ENCODE measurements at places on chromosomes 11 and 22.

GRCh38 chr11:36218283-36218921, 70.8 kb downstream of the COMMD9 start:
- no peak for DNase-seq

- DNase-seq: no peak
Observed at GRCh38 chr11:130999992-131000770, 83.9 kb upstream of the SNX19 start.

DNA sequence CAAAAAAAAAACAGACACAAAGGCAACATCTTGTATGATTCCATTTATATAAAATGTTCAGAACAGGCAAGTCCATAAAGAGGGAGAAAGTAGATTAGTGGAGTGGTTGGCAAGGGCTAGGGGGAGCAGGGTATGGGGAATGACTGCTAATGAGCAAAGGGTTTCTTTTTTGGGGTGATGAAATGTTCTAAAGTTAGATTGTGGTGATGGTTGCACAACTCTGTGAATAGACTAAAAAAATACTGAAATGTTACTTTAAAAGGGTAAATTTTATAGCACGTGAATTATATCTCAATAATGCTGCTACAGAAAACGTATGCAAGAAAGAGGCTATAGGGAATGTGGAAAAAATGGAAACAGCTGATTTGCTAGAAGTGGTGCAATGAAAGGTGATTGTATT, 155.1 kb downstream of the TENM4 start:
- DNase-seq: no peak

- DNase-seq: no peak
Observed at GRCh38 chr22:40764763-40765441, 54.2 kb downstream of the SLC25A17 start.

GRCh38 chr11:64536396-64536941, 54.6 kb upstream of the SLC22A12 start:
- no peak for DNase-seq

DNA sequence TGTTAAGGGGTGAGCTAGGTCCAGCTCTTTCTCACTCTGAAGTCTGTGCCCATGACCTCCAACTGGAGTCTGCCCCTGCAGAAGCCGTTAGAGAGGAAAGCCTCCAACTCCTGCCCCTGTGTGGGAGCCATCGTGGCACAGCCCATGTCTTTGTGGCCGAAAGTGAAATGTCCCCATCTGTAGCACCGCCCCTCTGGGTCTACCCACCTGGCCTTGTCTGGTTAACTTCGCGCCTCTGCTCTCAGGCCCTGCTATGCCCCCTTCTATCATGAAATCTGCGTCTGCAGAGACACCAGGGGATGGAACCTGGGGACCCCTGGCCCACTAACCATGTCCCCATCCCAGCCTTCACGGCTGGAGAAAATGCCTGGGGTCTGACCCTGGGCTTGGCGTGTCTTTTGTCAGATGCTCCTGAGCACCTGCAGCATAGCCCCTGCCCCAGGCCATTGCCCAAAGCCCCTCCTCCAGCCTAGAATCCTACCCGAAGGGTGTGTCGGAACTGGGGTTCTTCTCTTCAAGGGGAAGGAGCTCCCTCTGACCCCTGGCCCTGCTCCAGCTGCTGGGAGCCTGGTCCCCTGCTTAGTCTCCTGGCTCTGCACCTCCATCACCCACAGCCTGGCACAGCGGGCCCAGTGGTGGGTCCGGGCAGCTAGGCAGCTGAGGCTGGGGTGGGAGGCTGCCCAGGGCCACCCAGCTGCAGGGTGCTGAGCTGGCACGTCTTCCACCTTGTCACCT, 35.8 kb upstream of the HMOX1 start:
- no peak for DNase-seq

DNA sequence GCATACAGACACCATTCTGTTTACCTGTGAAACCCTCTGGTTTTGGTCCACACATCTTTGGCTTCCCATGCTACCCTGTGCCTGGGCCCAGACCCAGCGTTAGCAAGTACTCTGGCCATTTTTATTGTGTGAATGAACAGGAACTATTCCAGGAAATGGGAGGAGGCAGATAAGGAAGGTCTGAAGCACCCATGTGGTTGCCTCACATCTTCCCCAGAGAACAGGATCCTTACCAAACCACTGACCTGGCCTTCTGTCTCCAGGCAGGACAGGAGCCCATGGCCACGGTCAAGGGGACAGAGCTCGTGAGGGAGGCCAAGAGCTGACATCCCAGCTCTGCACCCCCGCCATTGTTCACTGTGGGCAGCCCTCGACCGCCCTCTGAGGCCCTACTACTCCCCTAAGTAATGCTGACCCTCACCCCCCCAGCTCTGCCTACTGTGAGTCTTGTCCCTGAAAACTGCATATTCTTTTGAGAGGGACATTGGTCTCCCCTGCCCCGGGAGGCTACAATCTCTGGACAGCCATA, 97.7 kb upstream of the TP53I11 start:
- no peak for DNase-seq

GRCh38 chr11:47388697-47389576, 10.6 kb upstream of the SPI1 start:
- no peak for DNase-seq

- DNase-seq: no peak
Observed at GRCh38 chr11:6194065-6194581, 4.9 kb upstream of the OR52W1 start.

- DNase-seq: no peak
Observed at GRCh38 chr11:130940706-130941105, 24.4 kb upstream of the SNX19 start.

- no peak for DNase-seq
Observed at GRCh38 chr11:57936050-57936418, 87.6 kb upstream of the OR9Q1 start.

GRCh38 chr11:102793677-102794290, 4.2 kb downstream of the MMP1 start:
- DNase-seq: no peak

- no peak for DNase-seq
Observed at GRCh38 chr11:127275774-127276173, 275.2 kb upstream of the KIRREL3 start.

GRCh38 chr11:2673871-2674471, 25.8 kb downstream of the KCNQ1OT1 start:
- DNase-seq: no peak

- no peak for DNase-seq
Observed at GRCh38 chr11:14345668-14346067, 13.3 kb downstream of the RRAS2 start.

DNA sequence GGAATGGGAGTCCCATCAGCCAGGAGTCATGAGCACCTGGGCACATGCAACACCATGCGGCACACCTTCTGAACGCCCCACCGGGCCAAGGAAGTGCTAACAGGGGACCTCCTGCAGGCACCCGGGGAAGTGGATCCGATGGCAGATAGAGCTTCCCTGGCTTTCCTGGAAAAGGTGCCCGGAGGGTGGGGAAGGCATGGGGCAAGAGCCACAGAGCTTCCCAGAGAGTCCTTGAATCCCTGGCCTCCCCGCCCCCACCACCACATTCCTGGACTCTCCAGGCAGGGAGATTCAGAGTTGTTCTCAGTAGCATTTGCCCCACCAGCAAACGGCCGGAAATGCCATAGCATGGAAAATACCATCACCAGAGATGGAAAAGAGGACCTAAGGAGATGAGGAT, 8.3 kb downstream of the TRIM29 start:
- no peak for DNase-seq

DNA sequence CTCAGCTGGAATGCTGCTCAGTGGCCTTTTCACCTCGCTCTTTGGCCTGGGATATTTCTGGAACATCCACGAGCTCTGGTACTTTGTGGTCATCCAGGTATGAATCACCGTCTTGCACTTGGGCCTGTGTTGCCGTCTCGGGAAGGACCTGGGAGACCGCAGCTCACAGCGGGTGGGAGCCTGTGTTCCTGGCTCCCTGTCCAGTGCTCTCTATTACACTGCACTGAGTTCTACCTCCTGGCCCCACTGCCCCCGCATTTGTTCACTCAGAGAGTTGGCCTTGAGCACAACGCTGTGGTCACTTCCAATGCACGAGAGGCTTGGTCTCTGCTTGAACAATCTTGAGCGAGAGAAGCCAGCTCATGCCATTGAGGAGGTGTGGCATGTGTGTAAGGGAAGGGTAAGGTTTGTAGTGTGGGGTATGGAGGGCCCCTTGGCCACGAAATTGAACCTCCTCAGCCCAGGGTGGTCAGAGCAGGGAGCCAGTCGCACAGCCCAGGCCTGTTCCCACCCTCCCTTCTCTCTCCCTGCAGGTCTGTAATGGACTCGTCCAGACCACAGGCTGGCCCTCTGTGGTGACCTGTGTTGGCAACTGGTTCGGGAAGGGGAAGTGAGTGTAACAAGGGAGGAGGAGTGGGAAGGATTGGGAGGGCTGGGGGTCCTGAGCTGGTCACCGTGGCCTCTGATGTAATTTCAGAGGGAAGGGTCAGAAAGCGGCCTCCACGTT, 16.2 kb downstream of the SLC37A2 start:
- DNase-seq: no peak

DNA sequence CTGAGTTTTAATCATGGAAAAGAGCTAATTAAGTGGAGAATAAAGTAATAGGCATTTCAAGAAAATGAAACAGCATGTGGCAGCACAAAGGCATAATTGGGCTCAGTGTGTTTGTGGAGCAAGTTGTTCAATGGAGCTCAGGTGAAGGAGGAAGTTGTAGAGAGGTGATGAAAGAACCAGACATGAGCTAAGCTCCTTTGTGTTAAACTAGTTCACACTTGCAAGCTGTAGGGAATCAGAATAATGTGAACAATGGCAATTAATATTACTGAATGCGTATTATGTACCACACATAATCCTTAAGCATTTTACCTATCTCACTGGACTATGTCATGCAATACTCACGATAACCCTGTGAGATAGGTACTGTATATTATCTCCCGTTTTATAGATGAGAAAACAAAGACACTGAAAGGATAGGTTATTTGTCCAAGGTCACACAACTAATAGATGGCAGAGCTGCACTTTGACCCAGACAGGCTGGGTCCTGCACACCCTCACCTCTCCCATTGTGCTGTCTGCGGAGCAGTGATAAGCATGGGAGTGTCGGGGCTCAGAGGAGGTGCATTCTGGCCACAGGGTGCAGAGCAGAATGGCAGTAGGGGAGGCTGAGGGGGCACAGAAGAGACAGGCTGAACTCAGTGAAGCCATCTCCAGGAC, 8.9 kb downstream of the OLFML1 start:
- no peak for DNase-seq

- DNase-seq: no peak
Observed at GRCh38 chr22:28905256-28905832, 22.0 kb downstream of the ZNRF3 start.

DNA sequence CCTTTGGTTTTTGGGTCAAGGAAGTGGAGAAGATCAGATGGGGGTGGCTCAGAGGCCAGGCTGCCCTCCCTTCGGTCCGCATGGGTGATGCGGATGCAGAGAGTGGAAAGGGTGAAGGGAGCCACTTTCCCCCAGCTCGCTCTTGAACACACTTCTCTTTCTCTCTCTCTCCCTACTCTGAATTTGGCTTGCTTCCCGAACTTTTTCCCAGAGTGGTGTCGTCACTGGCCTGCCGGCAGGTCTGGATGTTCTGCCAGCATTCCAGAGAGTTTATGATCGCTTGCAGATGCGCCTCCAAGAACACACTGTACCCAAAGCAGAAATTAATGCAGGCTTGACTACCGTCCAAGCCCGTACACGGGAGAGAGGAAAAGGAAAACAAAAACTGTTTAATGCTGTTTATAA, 103.2 kb downstream of the ZBTB16 start:
- peak; percentile 94 for DNase-seq

GRCh38 chr11:14861680-14862079, 30.4 kb downstream of the CYP2R1 start:
- DNase-seq: no peak

- DNase-seq: peak; percentile 64
Observed at GRCh38 chr22:19629720-19630419, 84.4 kb upstream of the SEPTIN5 start.

- DNase-seq: no peak
Observed at GRCh38 chr11:79089601-79090000, 351.2 kb downstream of the TENM4 start.

DNA sequence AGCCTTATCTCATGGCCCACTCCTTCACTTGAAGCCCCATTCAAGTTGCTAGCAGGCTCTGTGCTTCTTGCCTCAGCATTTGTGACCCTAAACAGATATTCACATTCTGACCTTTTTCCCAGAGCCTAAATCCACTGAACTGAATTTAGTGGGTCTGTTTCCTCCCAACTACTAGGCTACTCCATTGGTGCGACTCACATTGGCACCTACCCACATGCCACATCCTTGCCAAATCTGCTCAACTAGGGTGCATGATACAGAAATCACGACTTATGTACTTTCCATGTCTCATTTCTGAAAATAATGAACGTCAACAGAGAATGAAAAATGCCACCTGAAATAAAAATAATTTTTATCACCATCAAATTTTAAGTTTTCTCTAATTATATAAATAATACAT, 8.4 kb upstream of the MMP12 start:
- no peak for DNase-seq

GRCh38 chr11:119027561-119028345, 2.9 kb downstream of the SLC37A4 start:
- DNase-seq: no peak

DNA sequence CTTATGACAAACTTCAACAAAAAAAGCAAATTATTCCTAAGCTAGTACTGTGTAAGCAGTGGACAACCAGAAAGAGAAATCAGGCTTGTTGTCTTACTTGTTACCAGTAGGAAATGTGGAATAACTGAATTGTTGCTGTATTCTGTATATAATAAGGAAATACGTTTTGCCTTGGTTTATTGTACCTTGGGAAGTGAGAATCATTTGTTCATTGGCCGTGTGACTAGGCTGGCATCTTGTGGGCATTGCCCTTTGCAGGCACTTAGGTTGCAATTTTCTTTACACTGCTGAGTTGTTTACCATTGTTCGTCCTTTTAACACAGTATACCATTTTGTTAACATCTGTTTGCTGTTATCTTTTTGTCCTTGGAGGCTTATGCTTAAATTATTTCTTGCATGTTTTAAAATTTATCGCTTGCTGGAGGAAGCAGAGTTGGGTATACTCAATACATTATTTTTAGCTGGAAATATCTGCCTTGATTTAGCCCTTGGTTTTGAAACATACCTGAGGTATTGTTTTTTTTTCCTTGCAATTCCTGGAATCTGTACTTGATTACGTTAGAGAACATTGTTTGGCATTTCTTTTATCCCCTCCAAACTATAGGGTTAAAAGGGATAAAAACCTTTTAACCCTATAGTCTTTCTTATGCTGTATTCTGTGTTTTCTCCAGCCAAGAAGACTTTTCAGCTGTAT, 109.3 kb downstream of the DDX10 start:
- DNase-seq: no peak

DNA sequence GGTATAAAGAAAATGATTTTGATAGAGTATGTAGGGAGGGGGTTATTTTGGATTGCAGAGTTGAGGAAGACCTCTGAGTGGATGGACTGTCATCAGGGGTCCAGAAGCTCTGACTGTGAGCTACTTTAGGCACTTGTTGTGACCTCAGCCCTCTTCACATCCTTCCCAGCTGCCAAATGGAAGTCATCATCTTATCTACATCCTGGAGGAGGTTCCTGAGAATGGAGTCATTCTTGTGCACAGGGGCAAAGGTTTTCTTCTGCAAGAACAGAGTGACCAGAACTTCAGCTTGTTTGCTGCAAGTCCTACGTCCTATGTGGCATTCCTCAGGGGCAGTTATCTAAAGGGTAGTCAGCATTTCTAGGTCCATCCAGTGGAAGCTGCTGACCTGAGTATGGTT, 393.8 kb downstream of the AASDHPPT start:
- DNase-seq: no peak

- DNase-seq: no peak
Observed at GRCh38 chr11:14742849-14743559, 99.4 kb downstream of the PDE3B start.

GRCh38 chr11:93528757-93529645, 14.2 kb downstream of the SMCO4 start:
- no peak for DNase-seq

- no peak for DNase-seq
Observed at GRCh38 chr22:23152238-23153114, 7.2 kb downstream of the RAB36 start.
